ENCODE measurements at places on chromosomes 6 and 20.

- no peak for DNase-seq
Observed at GRCh38 chr20:20211274-20211987, 156.5 kb upstream of the INSM1 start.

DNA sequence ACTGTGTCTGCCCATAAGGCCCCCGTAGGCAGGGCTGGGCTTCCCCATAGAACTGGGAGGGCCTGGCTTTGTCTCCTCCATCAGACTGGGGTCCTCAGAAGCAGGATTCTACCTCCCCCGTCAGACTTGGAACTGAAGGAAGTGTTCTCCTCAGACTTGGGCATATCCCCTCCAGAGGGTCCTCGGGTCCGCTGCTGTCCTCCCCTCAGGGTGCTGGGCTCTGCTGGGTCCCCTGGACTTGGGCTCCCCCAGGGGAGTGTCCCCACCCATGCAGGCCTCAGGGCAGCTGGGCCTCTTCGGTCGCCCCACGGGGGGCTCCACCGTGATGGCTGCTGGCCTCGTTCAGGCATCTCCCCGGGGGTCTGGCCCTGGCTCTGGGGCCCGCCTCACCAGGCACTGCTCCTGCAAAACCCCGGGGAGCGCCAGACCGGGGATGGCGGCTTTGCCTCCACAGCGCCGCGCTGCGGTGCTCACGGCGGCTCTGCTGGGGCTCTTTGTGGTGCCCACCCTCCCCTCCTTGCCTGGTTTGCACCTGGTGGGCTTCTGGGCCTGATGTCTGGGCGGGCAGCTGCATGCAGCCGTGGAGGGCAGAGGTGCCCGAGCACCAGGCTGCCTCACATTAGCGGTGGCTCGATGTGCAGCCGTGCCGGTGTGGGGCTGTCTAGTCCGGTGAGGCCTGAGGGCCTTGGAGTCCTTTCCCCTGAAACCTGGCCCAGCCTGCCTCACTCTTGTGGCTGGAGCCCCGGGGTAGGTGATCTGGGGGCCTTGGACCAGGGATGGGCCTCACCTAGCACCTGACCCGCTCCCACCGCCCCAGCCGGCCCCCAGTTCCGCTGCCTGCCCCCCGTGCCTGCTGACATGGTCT is 13.9 kb downstream of the COL20A1 start:
- no peak for DNase-seq

DNA sequence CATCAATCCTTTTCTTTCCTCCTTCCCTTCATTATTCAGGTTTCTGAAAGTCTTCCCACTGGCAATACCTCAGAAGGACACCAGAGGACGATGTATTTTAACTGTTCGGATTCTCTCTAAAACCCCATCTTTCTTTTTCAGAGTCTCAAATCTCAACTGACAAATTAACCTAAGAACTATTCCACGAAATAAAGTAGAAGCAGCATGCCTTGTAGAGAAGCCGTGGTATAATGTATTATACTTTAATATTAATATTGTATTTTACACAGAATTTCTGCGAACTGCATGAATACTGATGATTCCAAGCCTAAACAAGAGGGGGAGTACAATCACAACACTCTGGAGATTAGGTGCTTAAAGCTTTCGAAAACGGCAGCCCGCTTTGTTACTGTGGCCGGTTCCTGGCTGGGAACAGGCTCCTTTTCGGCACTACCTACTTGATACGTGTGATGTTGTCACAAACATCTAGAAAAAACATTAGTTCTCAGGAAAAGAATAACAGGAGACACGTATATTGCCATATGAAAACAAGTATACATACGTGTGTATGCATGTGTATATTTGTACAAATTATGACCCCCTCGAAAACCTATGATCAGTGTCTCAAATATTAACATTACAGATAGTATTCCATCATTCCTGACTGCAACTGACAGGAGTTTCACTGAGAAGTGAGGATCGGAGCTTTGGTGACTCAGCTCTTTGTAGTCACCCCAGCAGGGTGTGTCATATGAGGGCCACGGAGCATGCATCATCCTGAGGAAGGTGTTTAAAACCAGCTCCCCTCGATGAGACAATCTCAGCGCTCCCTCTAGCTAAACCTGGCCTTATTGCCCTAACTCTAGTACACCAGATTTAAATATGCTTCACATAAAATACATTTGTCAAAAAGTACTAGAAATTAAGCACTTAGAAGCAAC is 319.7 kb upstream of the TCF21 start:
- peak; percentile 60 for DNase-seq

GRCh38 chr20:32978009-32978335 is 26.3 kb downstream of the SUN5 start:
- DNase-seq = no peak

- no peak for DNase-seq
Observed at GRCh38 chr20:63881451-63882226, 13.3 kb upstream of the DNAJC5 start.

GRCh38 chr20:1830240-1830639 is 65.0 kb upstream of the SIRPA start:
- DNase-seq = no peak

GRCh38 chr6:132202574-132202973 is 198.7 kb downstream of the MOXD1 start:
- no peak for DNase-seq

Measured in NCI-H1694 (cell line).